ENCODE measurements at places on chromosomes 5 and 9. TPM values are rescaled to one million over a fixed set of nuclear protein-coding genes. Genes with fewer than 3 reads are reported as not detected.

CCDC192 gene
- total RNA-seq: not detected

PCDHGB5 gene
- 0.50 TPM for total RNA-seq

EPB41L4B gene
- 0.85 TPM for total RNA-seq

SLC4A9 gene
- 0.18 TPM for total RNA-seq

NUTM2G gene
- total RNA-seq: not detected

IRX1 gene
- 0.75 TPM for total RNA-seq

SLC36A2 gene
- not detected for total RNA-seq

OBP2B gene
- not detected for total RNA-seq

KIF24 gene
- 3.4 TPM for total RNA-seq

RBM22 gene
- 20.9 TPM for total RNA-seq

CATSPER3 gene
- not detected for total RNA-seq

OGN gene
- total RNA-seq: not detected

RIC1 gene
- total RNA-seq: 15.2 TPM

PCDHB3 gene
- total RNA-seq: 0.21 TPM

SREK1 gene
- total RNA-seq: 54.1 TPM

RABGAP1 gene
- 27.5 TPM for total RNA-seq

RNF20 gene
- total RNA-seq: 31.8 TPM

MLANA gene
- 3,120 TPM for total RNA-seq

CD180 gene
- not detected for total RNA-seq

SNCAIP gene
- not detected for total RNA-seq

MEGF10 gene
- 11.4 TPM for total RNA-seq

SEMA6A gene
- 39.0 TPM for total RNA-seq

BTNL8 gene
- total RNA-seq: not detected

CDO1 gene
- total RNA-seq: 0.42 TPM

CDH6 gene
- total RNA-seq: not detected

CD274 gene
- 3.4 TPM for total RNA-seq

SPRY4 gene
- 33.6 TPM for total RNA-seq

SOHLH1 gene
- total RNA-seq: 0.27 TPM

PCDHA13 gene
- 0.29 TPM for total RNA-seq

SLC6A3 gene
- total RNA-seq: not detected

GLRX gene
- 8.1 TPM for total RNA-seq

ZNF879 gene
- total RNA-seq: 1.1 TPM

SPIN1 gene
- 36.4 TPM for total RNA-seq

OLFM1 gene
- 49.3 TPM for total RNA-seq

INIP gene
- total RNA-seq: 20.2 TPM

KLF4 gene
- total RNA-seq: 3.6 TPM

PCDHGA5 gene
- total RNA-seq: 0.66 TPM

ZNF608 gene
- total RNA-seq: 10.9 TPM

PROB1 gene
- total RNA-seq: 0.03 TPM

F12 gene
- 6.0 TPM for total RNA-seq

SGCD gene
- 32.3 TPM for total RNA-seq

GBA2 gene
- 37.1 TPM for total RNA-seq

ARID3C gene
- 0.26 TPM for total RNA-seq

ARL10 gene
- 0.05 TPM for total RNA-seq

ZNF474 gene
- not detected for total RNA-seq

FBN2 gene
- 0.43 TPM for total RNA-seq

PTGDS gene
- total RNA-seq: not detected

CCL28 gene
- 51.4 TPM for total RNA-seq

HINT2 gene
- 26.2 TPM for total RNA-seq

All from SK-MEL-5 (cell line).